Ureter (tissue), 1 donor: ENCODE measurements at places on chromosomes 7 and 10. TPM values are rescaled to one million over a fixed set of nuclear protein-coding genes. Genes with fewer than 3 reads are reported as not detected.
A peak's percentile ranks its signal among the peaks of the same experiment; 100 is the strongest.

PALD1 gene
- total RNA-seq = 11.0 TPM

CCDC126 gene
- total RNA-seq = 9.6 TPM

RNLS gene
- total RNA-seq = 20.8 TPM

NOD1 gene
- 24.4 TPM for total RNA-seq

- DNase-seq = no peak
Measured at GRCh38 chr7:39130274-39130673, 152.6 kb downstream of the POU6F2 start.

GRCh38 chr7:145848691-145849090 lies 267.9 kb upstream of the CNTNAP2 start:
- DNase-seq = no peak

GRCh38 chr7:16889305-16889704 lies 7.5 kb upstream of the AGR3 start:
- no peak for DNase-seq

DNA sequence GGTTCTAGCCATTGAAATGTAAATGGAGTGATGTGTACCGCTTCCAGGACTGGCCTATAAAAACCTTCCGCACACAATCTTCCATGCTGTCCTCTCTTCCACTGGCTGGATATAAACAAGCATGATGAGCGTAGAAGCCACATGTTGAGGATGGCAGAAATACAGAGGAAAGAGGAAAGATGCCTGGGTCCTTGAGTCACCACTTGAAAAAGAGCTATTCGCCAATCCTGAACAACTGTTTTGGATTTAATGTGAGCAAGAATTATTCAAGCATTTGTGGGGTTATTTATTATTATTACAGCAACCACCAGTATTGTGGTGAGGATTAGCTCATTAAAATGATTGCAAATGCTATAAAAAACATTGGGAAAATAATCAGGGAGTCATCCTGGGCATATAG lies 45.8 kb upstream of the PLXNA4 start:
- DNase-seq = no peak

DNA sequence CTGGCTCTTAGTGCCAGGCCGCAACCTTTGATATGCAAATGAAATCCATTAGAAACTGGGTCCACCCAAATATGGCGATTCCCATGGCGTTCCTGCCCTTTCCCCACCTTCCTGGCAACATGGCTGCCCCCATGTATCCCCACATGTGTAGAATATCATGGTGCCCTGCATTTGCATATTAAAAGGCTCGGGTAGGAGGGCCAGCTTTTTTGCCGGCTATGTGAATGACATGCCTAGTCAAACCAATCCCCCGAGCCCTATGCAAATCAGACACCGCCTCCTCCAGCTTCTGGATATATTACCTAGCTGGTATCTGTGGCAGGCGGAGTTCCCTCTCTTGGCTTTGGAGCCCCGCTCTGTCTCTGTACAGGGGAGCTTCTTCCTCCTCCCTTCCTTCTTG lies 18.3 kb downstream of the MMS19 start:
- DNase-seq = peak; percentile 17

- no peak for DNase-seq
Measured at GRCh38 chr10:70007116-70007820, 45.4 kb upstream of the MACROH2A2 start.
